Hepatocyte (in vitro differentiated cells): ENCODE measurements at places on chromosomes 13 and 19. TPM values are rescaled to one million over a fixed set of nuclear protein-coding genes. Genes with fewer than 3 reads are reported as not detected.

DNA sequence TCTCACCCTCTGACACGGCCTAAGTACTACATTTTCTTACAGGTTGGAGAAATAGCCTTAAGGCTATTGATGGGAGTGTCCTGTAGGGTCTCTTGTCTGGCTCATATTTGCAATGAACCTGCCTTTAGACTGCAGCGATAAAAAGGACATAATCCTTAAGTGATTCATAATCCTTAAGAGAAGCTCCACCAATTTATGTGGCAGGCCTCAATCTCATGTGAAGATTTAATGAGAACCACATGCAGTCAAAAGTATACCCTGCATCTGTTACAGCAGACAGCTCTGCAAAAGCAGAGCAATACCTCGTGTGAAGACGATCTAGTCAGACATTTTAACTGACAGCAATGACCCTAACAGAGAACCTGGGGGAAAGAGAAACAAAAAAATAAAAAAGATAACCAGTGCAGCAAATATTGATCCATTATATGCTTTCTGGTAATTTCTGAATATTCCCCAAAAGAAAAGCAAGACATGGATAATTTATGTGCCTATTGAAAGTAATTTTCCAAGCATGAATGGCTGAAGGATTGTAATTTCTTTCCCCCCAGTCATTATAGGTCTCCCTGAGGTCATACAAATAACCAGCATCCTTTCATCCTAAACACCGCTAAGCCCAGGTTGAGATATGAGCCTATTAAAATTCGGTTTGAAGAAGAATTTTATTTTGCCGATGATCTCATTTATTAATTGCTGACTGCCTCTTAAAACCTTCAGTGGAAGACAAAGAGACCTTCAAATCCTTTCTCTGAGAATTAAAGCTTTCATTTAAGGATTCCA, 321.8 kb upstream of the NBEA start:
- no peak overlapping the region for H3K27ac ChIP-seq
- no peaks in the 10 kb centered on the region for H3K36me3 ChIP-seq
- no peak for DNase-seq
- H3K27me3 ChIP-seq, result no peaks in the 10 kb centered on the region
- H3K4me3 ChIP-seq, result no peak overlapping the region

DNA sequence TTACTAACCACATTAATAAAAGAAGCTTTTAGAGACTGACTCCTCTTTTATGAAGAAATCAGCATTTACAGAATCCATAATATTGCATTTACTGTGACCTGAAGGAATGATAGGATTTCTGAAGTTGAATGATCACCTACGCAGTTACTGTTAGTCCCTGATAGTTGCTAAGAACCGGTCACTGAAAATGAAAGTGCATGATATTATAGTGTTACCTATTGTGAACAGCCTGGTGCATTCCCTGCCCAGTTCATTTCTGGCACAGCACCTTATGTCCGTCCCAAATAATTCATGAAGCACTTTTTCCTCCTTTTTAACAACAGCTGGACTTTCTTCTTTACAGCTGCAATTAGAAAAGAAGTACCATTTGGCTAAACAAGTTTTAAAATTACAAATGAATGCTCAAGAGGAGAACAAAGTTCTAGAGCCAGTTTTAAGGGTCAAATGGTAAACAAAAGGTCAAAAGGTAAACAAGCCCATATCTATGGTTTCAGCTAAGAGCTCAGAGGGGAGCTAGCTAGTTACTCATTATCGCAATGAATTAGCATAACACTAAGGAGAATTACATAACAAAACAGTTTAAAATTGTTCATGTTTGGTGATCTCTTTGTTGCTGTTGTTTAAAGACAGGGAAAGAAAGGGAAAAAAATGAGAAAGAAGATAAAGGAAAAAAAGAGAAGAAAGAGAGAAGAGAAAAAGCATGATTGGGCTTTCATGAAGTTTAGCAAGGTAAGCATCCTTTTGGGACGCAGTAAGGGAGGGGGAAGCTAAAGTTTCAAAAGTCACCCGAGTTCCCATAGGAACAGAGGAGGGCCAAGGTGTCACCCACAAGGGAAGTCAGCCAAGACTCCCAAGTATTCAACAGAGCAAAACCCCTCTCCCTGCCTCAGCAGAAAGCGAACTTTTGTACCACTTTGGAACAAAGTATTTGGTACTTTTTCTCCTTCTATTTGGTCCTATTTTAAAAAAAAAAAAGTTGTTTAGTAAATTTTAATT, 50.2 kb downstream of the FLT3 start:
- DNase-seq, result no peak
- no peak overlapping the region for H3K4me3 ChIP-seq
- H3K27ac ChIP-seq, result no peak overlapping the region
- H3K27me3 ChIP-seq, result no peaks in the 10 kb centered on the region
- no peaks in the 10 kb centered on the region for H3K4me1 ChIP-seq
- no peaks in the 10 kb centered on the region for H3K36me3 ChIP-seq

C1QTNF9B gene
- polyA plus RNA-seq, result 0.29 and 0.30 TPM in 2 replicates

ZNF160 gene
- 23.5 and 28.0 TPM in 2 replicates for polyA plus RNA-seq

ZNF552 gene
- polyA plus RNA-seq, result 12.9 and 13.7 TPM in 2 replicates

IL12RB1 gene
- not detected in 2 replicates for polyA plus RNA-seq

LILRA1 gene
- not detected in 2 replicates for polyA plus RNA-seq

IGSF23 gene
- 0.21 and 3.8 TPM in 2 replicates for polyA plus RNA-seq

ATP4A gene
- polyA plus RNA-seq, result 3.5 and 5.1 TPM in 2 replicates

PROZ gene
- 4.7 and 8.0 TPM in 2 replicates for polyA plus RNA-seq
